NCI-H1436 treated with DMSO at 0.1 percent for 48 hours (cell line): ENCODE measurements at places on chromosomes 5 and 9.

- DNase-seq, result no peak
These were observed 19.9 kb upstream of the SLC12A7 start for GRCh38 chr5:1131726-1132125.

- DNase-seq, result no peak
These were observed 19.5 kb downstream of the MTREX start for GRCh38 chr5:55327281-55327680.

GRCh38 chr5:1299511-1299850 is 4.6 kb upstream of the TERT start:
- DNase-seq, result no peak

GRCh38 chr5:176773408-176774035 is 36.8 kb upstream of the UNC5A start:
- no peak for DNase-seq

GRCh38 chr5:73229271-73229670 is 56.3 kb downstream of the TMEM174 start:
- DNase-seq, result no peak

- no peak for DNase-seq
These were observed 42.4 kb downstream of the C5orf15 start for GRCh38 chr5:133925866-133926488.

GRCh38 chr5:44774279-44774880 is 34.4 kb upstream of the MRPS30 start:
- DNase-seq, result no peak

GRCh38 chr5:93054424-93055163 is 526.4 kb downstream of the NR2F1-AS1 start:
- DNase-seq, result no peak

- DNase-seq, result no peak
These were observed 201.9 kb upstream of the ISL1 start for GRCh38 chr5:51181208-51181894.

GRCh38 chr5:11110128-11110527 is 349.1 kb upstream of the DAP start:
- DNase-seq, result no peak

DNA sequence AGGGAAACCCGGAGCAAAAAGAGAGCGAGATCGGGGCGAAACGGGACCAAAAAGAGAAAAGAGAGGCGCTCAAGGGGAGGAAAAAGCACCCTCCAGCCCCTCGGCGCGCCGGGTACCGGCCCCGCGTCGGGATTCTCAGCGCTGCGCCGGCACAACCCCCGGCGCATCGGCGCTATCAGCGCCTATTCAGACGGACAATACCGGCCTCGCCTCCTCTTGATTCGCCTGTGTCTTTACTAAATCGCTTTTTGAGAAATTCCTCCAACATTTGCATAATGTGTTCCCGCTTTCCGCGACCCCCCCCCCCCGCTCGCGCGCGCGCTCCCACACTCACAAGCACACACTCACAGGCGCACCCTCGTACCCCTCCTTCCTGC is 578 bp downstream of the LHX6 start:
- DNase-seq, result no peak

DNA sequence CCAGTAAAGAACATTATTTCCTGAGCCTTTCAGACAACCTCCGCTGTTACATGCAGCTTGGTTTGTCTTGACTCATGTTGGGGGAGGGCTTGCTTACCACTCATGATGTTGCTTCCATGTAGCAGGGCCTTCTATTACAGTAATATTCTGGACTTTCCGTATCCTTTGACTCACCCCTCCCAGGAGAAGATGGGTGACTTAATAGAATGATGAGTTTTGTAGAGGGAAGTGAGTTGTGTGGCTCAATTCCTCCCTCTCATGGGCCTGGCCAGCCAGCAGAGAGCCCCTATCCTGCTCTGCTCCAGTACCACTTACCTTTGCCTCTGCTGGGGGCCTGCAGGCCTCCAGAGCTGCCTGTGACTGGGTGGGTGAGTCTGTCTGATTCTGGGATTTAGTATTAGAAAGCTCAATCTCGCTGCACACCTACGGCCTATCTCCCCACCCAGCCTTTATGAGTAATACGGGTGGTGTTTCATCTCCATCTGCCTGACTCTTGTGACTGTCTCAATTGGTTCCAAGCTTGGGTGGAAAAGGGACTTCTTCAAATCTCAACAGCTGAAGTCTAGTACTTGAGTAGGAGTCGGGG is 52.6 kb upstream of the KLF9 start:
- no peak for DNase-seq

DNA sequence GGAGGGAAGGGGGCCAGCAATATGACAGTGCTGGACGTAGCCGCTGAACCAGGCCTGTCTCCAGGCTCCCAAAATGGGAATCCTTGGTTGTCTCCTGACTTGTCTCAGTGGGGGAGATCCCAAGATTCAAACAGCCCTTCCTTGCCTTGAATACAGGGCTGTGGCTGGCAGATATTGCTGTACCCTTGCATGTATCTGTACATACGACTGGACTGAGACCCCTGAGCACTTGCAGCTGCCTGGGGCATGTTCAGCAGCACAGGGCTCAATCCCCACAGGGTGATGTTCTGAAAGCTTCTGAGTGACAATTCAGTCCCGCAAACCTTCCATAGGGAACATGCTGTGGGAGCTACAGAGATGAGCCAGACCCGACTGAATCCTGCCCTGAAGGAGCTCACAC is 13.3 kb downstream of the OR13J1 start:
- no peak for DNase-seq

DNA sequence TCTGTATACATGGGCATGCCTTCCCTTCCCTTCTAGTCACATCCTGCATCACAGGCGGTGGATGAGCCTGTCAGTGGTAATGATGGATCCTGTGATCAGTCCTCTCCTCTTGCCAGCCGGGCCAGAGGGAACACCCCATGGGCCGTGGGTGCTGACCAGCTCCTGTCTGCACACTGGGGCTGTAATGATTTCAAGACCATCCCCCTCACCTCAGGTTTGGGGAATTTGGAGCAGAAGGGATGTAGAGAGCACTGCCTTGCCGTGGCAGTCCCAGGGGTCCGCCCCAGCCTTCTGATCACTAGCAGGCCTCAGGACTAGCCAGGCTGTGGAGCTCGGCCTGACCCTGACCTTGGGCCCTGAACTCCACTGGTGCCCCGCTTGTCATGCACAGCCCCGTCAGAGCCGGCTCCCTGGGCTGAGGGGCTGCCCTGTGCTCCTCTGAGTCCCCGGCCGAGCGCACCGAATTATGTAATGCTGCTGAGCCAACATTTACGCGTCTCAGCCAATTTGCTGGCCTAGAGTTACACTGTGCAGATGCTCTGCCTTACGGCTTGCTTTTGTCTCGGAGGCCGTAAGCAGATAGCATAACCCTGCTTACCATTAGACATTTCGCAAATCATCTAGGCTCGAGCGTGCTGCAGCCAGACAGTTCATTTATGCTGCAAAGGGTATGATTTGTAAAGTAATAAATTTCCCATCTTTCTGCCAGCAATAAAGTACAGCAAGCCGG is 155.3 kb downstream of the MACROH2A1 start:
- DNase-seq, result no peak

GRCh38 chr9:134458207-134459108 is 132.2 kb downstream of the RXRA start:
- no peak for DNase-seq

GRCh38 chr5:139926797-139927503 is 116.1 kb downstream of the NRG2 start:
- DNase-seq, result no peak

GRCh38 chr5:135814812-135815211 is 19.7 kb upstream of the SLC25A48 start:
- DNase-seq, result no peak

DNA sequence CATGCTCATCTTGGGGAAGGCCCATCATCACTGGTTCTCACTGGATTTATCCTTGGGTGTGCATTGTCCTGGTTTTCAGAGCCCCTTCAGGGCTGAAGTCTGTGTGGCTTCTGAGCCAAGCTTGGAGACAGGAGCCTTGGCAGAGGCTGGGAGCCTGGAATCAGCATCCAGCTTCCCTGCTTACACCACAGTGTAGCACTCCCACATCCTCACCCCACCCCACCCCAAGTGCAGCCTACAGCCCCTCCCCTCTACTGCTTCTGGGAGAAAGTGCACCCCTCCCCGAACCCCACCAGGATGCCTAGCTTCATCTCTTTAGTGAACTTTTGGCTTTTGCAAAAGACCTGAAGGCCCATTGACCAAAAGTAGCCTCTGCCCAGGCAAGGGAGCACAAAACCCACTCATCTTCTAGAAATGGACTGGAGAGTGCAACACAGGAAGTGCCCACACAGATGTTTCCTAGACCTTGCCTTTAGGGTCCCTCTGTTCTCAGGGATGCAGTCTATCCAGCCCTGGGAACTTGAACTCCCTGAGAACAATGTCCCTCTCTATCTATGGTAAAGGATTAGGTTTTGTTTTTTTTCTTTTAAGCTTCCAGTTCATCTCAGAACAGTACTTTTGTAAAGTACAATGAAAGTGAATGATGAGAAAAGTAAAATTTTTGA is 189.7 kb downstream of the PALM2AKAP2 start:
- no peak for DNase-seq

GRCh38 chr9:88390371-88390990 is 2.2 kb downstream of the SPIN1 start:
- no peak for DNase-seq

- no peak for DNase-seq
These were observed 12.3 kb downstream of the GLRA1 start for GRCh38 chr5:151912360-151912759.

- no peak for DNase-seq
These were observed 937 bp downstream of the SVEP1 start for GRCh38 chr9:110578575-110579033.

DNA sequence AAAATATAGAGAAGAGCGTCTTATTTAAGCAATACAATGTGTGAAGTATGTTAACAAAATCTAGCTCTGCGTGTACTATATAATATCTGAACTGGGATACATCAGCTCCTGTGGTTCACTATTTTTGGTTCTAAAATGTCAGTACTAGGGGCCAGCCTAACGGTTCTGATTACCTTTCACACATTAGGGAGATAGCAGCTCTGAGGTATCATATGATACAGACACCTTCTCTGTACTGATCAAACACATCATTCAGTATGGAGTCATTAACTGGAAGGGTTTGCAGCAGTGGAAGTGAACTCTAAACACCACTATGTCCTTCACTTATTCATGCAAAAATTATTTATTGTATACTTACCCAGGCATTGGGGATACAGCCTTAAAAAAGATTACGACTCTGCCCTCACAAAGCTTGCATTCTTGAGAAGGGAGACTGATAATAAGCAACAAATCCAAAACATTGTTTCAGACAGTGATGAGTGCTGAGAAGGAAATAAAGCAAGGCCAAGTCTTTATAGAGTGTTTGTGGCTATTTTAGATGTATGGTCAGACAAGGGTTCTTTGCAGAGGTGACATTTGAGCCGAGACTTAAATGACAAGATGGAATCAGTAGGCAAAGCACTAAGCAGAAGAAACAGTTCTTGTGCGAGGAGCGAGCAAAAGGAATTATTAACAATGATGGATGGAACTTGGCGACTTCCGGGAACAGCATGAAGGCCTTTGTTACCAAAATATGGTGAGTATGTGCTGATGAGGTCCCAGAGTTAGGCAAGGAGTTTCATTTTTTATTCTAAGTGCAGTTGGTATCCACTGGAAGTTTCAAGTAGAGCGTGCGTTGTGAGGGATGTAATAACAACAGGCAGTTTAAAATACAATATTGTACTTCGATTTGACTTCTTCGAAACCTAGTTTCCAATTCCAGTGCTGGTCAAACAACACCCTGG is 1.8 kb upstream of the LNPEP start:
- no peak for DNase-seq

DNA sequence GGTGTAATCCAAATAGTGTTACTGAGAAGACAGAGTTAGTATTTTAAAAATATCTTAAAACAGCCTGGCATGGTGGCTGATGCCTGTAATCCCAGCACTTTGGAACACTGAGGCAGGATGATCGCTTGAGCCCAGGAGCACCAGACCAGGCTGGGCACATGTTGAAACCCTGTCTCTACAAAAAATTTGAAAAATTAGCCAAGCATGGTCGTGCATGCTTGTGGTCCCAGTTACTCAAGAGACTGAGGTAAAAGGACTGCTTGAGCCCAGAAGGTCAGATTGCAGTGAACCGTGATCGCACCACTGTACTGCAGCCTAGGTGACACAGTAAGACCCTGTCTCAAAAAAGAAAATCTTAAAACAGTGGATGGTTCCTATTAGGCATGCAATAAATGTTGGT is 12.4 kb downstream of the IFNA1 start:
- no peak for DNase-seq

- DNase-seq, result no peak
These were observed 23.8 kb downstream of the KLF4 start for GRCh38 chr9:107465467-107466451.

DNA sequence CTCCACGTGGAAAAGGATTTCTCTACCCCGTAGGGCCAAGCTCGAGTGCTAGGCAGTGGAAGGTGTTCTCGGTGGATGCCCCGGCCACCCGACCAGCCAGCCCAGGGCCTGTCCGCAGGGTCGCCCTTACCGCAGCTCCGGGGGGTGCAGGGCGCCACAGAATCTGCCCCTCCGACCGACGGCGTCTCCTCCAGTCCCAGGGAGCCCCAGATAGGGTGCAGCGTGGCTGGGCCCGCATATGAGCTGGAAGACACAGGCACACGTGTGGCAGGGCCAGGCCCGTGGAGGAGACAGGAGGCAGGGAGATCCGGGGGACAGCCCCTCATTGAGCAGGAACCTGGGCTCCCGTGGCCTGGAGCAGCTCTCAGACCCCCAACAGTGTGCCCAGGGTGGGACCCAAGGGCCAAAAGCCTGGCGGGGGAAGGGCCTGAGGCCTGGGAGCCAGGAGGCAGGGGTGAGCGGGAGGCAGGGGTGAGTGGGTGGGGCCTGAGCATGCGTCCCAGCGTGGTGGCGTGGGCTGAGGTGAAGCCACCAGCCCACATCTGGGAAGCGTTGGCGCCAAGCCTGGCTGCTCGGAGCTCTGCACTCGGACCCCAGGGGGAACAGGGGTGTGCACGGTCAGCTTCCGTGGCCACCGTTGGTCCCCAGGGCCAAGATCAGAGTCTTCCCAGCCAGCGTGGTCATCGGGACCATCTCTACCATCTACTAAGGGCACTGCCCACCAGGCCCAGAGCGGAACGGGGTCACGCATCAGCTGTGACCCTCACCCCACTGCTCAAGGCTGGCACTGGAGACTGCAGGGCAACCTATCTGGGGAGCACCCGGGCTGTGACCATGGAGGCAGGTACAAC is 22.2 kb downstream of the CCDC187 start:
- no peak for DNase-seq

DNA sequence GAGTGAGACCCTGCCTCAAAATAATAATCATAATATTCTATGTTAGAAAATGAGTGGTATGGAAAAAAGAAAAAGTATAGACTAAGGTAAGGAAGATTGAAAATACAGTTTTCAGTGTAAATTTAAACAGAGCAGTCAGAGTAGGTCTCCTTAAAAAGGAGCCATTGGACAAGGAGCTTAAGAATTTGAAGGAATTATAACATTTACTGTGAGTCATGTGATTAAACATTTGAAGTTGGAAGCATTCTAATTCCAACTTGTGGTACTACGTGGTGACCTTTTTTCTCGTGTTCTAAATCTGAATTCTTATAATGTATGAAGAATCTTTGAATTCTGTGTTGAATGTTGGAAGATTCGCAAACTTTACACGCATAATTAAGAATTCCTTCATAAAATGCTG is 39.3 kb upstream of the TMEM171 start:
- no peak for DNase-seq

GRCh38 chr5:92527311-92528078 is 1053.5 kb downstream of the NR2F1-AS1 start:
- DNase-seq, result no peak

- no peak for DNase-seq
These were observed 146.8 kb downstream of the RNF180 start for GRCh38 chr5:64312491-64312890.

- DNase-seq, result no peak
These were observed 10.1 kb upstream of the NXNL2 start for GRCh38 chr9:88524911-88525310.

- no peak for DNase-seq
These were observed 18.3 kb upstream of the STOM start for GRCh38 chr9:121388140-121388905.
